ENCODE measurements at places on chromosomes 5 and 9. TPM values are rescaled to one million over a fixed set of nuclear protein-coding genes. Genes with fewer than 3 reads are reported as not detected.

Gene PCDHA1
- polyA plus RNA-seq: 0.06 TPM

Gene C7
- polyA plus RNA-seq: 179 TPM

Gene ATOSB
- 12.3 TPM for polyA plus RNA-seq

Gene RAD50
- polyA plus RNA-seq: 50.5 TPM

Gene LOX
- polyA plus RNA-seq: 40.3 TPM

Gene TMC1
- 0.71 TPM for polyA plus RNA-seq

Gene TAF11L5
- polyA plus RNA-seq: not detected

Gene GBA2
- 94.3 TPM for polyA plus RNA-seq

Gene MAMDC2
- 8.6 TPM for polyA plus RNA-seq

Gene ZNF883
- polyA plus RNA-seq: 10.8 TPM

Gene FBP2
- 0.21 TPM for polyA plus RNA-seq

Gene GABRA6
- 0.17 TPM for polyA plus RNA-seq

Gene OGN
- 34.0 TPM for polyA plus RNA-seq

Gene PLPPR1
- polyA plus RNA-seq: 17.5 TPM

Gene PGM5
- 44.6 TPM for polyA plus RNA-seq

Gene ELOVL7
- polyA plus RNA-seq: 18.6 TPM

Gene KCNN2
- 4.8 TPM for polyA plus RNA-seq

Gene GABRG2
- polyA plus RNA-seq: not detected

Gene PCDHA6
- 0.33 TPM for polyA plus RNA-seq

Gene KIAA0825
- polyA plus RNA-seq: 4.0 TPM

Gene PCDHAC1
- 0.10 TPM for polyA plus RNA-seq

Gene INSL6
- 0.24 TPM for polyA plus RNA-seq

Gene SHOC1
- 0.75 TPM for polyA plus RNA-seq

Gene FAM221B
- 0.12 TPM for polyA plus RNA-seq

Gene POLR3G
- 1.8 TPM for polyA plus RNA-seq

Gene OBP2B
- 0.64 TPM for polyA plus RNA-seq

Gene CCDC180
- 9.8 TPM for polyA plus RNA-seq

Gene DIPK1B
- 31.9 TPM for polyA plus RNA-seq

Gene MRPS2
- polyA plus RNA-seq: 42.3 TPM

Gene TPM2
- polyA plus RNA-seq: 127 TPM

Gene BARHL1
- not detected for polyA plus RNA-seq
